ENCODE measurements at places on chromosomes 12 and 14.
A peak's percentile ranks its signal among the peaks of the same experiment; 100 is the strongest.

- H3K4me1 ChIP-seq, result no peaks in the 10 kb centered on the region
- H3K27me3 ChIP-seq, result peaks cover 3% of the 10 kb centered on the region
- no peak overlapping the region for H3K27ac ChIP-seq
These were observed 29.4 kb downstream of the CCER1 start for GRCh38 chr12:90925562-90925961.

DNA sequence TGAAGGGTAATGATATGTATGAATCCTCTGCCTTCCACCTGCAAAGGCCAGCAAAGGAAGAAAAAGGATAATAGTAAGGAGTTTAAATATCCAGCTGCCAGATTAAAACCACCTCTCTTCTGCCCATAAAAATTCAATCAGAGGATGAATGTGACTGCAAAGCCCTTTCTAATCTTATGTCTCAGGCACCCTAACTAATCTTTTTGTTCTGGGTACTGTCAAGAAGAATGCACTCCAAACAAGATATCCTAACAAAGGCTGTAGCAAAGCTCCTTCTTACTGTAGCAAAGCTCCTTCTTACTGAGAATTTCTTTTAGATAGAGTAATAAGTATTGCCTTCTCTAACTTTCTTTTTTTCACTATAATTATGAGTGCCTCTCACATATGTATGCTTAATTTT, 91.8 kb downstream of the ST8SIA1 start:
- H3K27me3 ChIP-seq, result no peaks in the 10 kb centered on the region
- DNase-seq, result no peak
- no peaks in the 10 kb centered on the region for H3K4me1 ChIP-seq
- H3K4me3 ChIP-seq, result no peak overlapping the region

DNA sequence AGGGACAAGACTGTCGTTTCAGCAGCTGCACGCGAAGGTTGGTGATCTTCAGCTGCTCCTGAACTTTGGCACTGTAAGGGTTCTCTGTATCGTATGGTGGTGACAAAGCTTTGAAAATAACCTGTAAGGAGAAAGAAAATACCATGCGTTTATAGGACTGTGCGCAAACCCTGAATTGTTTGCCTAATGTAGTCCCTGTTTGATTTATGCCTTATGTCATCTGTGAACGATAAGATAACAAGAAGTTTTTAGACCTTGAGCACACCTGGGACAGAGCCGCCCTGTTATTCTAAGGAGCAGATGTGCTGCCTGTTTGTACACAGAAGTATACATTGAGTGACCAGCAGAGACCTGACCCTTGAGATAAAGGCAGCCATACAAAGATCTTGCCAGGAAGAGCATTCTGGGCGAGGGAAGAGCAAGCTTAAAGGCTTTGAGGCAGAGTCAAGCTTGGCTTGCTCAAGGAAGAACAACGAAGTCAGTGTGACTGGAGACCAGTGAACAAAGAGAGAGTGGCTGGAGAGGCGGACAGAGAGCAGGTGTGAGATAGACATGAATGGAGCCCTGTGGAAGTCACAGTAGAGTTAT, 52.4 kb downstream of the NTN4 start:
- H3K4me3 ChIP-seq, result no peak overlapping the region
- H3K27ac ChIP-seq, result no peak overlapping the region
- no peaks in the 10 kb centered on the region for H3K36me3 ChIP-seq
- H3K27me3 ChIP-seq, result peaks cover 1% of the 10 kb centered on the region

- DNase-seq, result no peak
- H3K36me3 ChIP-seq, result no peaks in the 10 kb centered on the region
- H3K27me3 ChIP-seq, result no peaks in the 10 kb centered on the region
- H3K4me3 ChIP-seq, result no peak overlapping the region
- H3K27ac ChIP-seq, result no peak overlapping the region
These were observed 73.2 kb downstream of the TTC6 start for GRCh38 chr14:37668646-37669045.

GRCh38 chr12:30822385-30823155, 67.8 kb upstream of the CAPRIN2 start:
- H3K4me3 ChIP-seq, result peak overlapping the region; percentile 62
- no peak overlapping the region for H3K27ac ChIP-seq
- DNase-seq, result peak; percentile 50
- H3K4me1 ChIP-seq, result peaks cover 16% of the 10 kb centered on the region

DNA sequence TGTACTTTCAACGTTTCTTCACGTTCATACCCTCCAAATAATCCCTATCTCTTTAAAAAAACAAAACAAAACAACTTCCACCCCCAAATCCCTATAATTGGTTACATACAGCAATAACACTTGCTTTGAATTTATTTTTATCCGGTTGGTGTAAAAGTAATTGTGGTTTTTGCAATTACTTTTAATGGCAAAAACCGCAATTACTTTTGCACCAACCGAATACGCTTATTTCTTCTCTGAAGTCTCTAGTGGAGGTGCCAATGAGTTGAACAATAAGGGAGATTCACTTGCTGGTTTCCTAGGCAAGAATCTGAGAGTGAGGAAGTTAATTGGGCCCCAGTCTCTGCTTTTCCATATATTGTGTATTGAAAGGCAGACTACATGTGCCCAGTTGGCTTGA, 133.3 kb downstream of the DACT1 start:
- no peaks in the 10 kb centered on the region for H3K4me1 ChIP-seq
- no peak overlapping the region for H3K4me3 ChIP-seq
- DNase-seq, result no peak
- H3K27me3 ChIP-seq, result no peaks in the 10 kb centered on the region
- H3K27ac ChIP-seq, result no peak overlapping the region

DNA sequence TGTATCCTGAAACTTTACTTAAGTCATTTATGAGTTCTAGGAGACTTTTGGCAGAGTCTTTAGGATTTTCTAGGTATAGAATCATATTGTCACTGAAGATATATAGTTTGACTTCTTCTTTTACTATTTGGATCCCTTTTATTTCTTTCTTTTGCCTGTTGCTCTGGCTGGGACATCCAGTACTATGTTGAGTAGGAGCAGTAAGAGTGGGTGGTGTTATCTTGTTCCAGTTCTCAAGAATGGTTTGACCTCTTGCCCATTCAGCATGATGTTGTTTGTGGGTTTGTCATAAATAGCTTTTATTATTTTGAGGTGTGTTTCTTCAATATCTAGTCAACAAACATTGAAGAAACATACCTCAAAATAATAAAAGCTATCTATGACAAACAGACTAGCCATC, 35.0 kb downstream of the LIN7A start:
- H3K27ac ChIP-seq, result no peak overlapping the region
- H3K36me3 ChIP-seq, result no peaks in the 10 kb centered on the region
- DNase-seq, result no peak
- H3K4me3 ChIP-seq, result no peak overlapping the region
- no peaks in the 10 kb centered on the region for H3K27me3 ChIP-seq
- H3K4me1 ChIP-seq, result no peaks in the 10 kb centered on the region

- no peak overlapping the region for H3K27ac ChIP-seq
- no peak for DNase-seq
- peaks cover 64% of the 10 kb centered on the region for H3K4me1 ChIP-seq
- H3K27me3 ChIP-seq, result no peaks in the 10 kb centered on the region
These were observed 105.4 kb downstream of the NCOR2 start for GRCh38 chr12:124461851-124462623.

GRCh38 chr14:78307671-78308070, 137.5 kb downstream of the NRXN3 start:
- DNase-seq, result no peak
- no peak overlapping the region for H3K4me3 ChIP-seq
- no peak overlapping the region for H3K27ac ChIP-seq

DNA sequence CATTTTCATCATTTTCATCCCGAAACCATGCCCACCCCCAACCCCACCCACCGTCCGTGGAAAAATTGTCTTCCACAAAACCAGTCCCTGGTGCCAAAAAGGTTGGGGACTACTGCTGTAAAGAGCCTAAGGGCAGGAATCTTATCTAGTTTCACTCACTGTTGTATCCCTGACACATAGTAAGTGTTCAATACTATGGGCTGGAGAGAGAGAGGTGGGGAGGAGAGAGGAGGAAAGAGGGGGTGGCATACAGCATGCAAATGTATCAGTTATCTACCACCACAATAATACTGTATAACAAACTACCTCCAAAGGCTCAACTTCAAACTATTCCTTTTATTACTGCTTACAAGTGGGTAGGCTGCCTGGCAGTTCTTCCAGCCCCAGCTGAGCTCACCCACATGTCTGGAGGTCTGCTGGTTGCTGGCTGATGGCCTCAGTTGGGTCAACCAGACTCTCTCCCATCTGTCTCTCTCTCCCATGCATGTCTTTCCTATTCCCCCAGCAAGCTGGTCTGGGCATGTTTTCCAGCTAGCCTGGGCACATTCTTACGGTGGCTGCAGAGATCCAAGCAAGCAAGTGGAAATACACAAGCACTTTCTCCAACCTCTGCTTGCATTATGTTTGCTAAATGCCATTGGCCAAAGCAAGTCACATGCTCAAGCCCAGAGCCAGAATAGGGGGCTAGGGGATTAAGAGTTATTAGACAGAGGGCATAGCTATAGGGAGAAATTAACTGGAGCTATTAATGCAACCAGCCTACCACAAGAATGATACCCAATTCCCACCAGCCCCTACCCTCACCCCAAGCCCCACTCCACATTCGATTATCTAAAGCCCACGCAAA, 31.6 kb upstream of the FICD start:
- no peaks in the 10 kb centered on the region for H3K4me1 ChIP-seq
- no peak overlapping the region for H3K4me3 ChIP-seq
- no peak overlapping the region for H3K27ac ChIP-seq
- H3K36me3 ChIP-seq, result no peaks in the 10 kb centered on the region
- H3K27me3 ChIP-seq, result peaks cover 30% of the 10 kb centered on the region

GRCh38 chr14:94009767-94010166, 12.7 kb downstream of the CCDC197 start:
- H3K27ac ChIP-seq, result no peak overlapping the region
- H3K4me1 ChIP-seq, result peaks cover 36% of the 10 kb centered on the region
- H3K36me3 ChIP-seq, result no peaks in the 10 kb centered on the region
- H3K4me3 ChIP-seq, result no peak overlapping the region
- DNase-seq, result no peak
- H3K27me3 ChIP-seq, result peaks cover 13% of the 10 kb centered on the region

- DNase-seq, result no peak
- H3K4me3 ChIP-seq, result no peak overlapping the region
- H3K4me1 ChIP-seq, result no peaks in the 10 kb centered on the region
- H3K27ac ChIP-seq, result no peak overlapping the region
These were observed 95.4 kb downstream of the ALG10B start for GRCh38 chr12:38411946-38412345.

- no peak overlapping the region for H3K27ac ChIP-seq
- H3K4me1 ChIP-seq, result no peaks in the 10 kb centered on the region
- no peaks in the 10 kb centered on the region for H3K36me3 ChIP-seq
- DNase-seq, result no peak
These were observed 64.8 kb downstream of the CCDC60 start for GRCh38 chr12:119399301-119399700.

- H3K4me3 ChIP-seq, result peak overlapping the region; percentile 5
- DNase-seq, result peak; percentile 10
- peaks cover 9% of the 10 kb centered on the region for H3K27me3 ChIP-seq
- no peaks in the 10 kb centered on the region for H3K36me3 ChIP-seq
- H3K4me1 ChIP-seq, result peaks cover 6% of the 10 kb centered on the region
- H3K27ac ChIP-seq, result no peak overlapping the region
These were observed 1.1 kb downstream of the AJUBA start for GRCh38 chr14:22981090-22981875.

DNA sequence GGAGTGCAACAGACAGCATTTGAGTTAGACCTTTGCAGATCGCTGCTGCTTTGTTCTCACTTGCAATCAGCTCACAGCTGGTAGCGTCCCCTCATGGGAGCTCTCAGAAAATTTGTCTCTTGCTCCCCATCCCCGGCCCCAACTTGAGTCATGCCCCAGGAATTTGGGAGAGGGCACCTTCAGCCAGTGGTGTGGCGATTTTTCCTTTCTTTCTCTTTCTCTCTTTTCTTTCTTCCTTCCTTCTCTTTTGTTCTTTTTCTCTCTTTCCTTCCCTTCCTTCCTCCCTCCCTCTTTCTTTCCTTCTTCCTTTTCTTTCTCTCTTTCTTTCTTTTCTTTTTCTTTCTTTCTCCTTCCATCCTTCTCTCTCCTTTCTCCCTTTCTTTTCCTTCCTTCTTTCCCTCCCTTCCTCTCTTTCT, 34.2 kb upstream of the MAP1LC3B2 start:
- H3K36me3 ChIP-seq, result no peaks in the 10 kb centered on the region
- peaks cover 2% of the 10 kb centered on the region for H3K27me3 ChIP-seq
- H3K4me3 ChIP-seq, result no peak overlapping the region
- DNase-seq, result no peak
- no peak overlapping the region for H3K27ac ChIP-seq

DNA sequence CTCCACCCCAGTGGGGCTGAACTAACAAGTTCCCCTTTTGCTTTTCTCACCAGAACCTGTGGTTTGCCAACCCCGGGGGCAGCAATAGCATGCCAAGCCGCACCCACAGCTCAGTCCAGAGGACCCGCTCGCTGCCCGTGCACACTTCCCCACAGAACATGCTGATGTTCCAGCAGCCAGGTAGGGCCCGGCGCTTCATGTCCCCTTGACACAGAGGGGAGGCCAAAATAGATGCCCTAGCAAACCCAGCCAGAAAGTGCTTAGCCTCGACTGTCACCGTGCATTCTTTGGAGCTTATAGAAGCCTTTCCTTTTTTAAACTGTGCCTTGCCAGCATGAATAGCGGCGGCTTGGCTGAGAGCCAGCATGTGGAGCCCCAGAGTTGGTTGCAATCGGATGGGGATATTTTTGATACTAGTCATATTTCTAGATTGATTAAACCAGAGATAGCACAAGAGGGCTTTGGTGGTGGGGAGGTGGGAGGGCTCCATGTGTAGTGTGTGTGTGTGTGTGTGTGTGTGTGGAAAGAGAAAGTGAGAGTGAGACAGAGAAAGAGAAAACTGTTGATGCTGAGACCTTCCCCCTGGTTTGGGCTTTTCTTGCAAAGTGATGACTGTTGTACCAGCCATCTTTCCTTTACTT, 126.1 kb downstream of the GCH1 start:
- peaks cover 64% of the 10 kb centered on the region for H3K4me1 ChIP-seq
- peaks cover 3% of the 10 kb centered on the region for H3K36me3 ChIP-seq

- H3K27me3 ChIP-seq, result no peaks in the 10 kb centered on the region
- DNase-seq, result no peak
- no peak overlapping the region for H3K4me3 ChIP-seq
- H3K36me3 ChIP-seq, result peaks cover 44% of the 10 kb centered on the region
- peak overlapping the region; percentile 65 for H3K27ac ChIP-seq
- H3K4me1 ChIP-seq, result peaks cover 18% of the 10 kb centered on the region
These were observed 46.8 kb upstream of the OR5AU1 start for GRCh38 chr14:21202463-21203358.
